ENCODE measurements at places on chromosomes 6 and 20. TPM values are rescaled to one million over a fixed set of nuclear protein-coding genes. Genes with fewer than 3 reads are reported as not detected.

TAAR9 gene
- total RNA-seq = not detected

DNA sequence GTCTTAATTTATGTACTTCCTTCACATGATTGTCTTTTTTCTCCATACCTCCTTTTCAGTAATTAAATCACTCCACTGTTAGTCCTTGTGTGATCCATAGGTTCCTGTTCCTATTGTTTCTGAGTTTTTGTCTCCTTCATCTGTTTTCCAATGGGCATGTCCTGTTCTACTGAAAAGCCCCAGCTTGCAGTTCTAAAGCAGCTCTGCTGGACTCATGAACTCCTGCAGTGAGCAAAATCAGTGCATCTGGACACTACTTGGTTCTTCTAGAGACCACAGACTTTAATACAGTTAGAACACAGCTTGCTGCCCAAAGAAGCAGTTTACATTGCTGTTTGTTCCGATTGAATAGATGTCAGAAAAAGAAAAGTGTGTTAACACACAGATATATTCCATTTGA is 593.3 kb upstream of the HS3ST5 start:
- DNase-seq = no peak

GPX6 gene
- not detected for total RNA-seq

DNA sequence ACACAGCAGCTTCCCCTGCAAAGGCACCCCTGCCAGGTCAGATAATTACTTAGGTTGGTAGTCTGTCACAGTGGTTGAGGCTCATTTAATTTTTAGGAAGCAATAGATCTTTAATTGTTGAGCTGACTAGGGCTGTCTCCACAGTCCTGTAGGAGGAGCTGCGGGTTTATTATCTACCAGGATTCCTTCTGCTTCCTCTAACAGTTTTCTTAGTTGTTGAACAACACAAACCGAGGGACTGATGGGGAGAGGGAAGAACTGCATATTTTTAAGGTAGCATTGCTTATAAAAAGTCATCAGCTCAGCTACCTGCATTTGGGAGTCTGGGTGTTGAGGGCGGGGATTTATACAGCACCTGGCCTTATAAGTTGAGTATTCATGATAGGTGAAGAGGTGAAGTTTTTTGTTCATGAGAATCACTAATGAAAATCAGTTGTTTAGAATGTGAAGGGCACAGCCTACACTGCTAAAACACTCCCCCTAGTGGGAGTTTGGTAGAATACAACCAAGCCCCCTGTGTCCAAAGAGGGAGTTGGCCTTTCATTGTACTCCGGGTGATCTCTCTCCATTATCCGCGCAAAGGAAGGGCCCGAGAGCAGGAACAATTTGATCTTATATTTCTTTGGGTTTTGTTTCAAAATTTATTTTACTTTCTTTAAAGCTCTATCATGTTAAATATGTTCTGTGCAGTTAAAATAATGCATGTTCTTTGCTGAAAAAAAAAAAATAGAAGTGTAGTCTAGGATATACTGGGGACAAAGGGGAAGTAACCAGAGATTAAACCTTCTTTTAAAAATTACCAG is 69.6 kb downstream of the SSR1 start:
- no peak for DNase-seq

MCCD1 gene
- total RNA-seq = not detected

DNA sequence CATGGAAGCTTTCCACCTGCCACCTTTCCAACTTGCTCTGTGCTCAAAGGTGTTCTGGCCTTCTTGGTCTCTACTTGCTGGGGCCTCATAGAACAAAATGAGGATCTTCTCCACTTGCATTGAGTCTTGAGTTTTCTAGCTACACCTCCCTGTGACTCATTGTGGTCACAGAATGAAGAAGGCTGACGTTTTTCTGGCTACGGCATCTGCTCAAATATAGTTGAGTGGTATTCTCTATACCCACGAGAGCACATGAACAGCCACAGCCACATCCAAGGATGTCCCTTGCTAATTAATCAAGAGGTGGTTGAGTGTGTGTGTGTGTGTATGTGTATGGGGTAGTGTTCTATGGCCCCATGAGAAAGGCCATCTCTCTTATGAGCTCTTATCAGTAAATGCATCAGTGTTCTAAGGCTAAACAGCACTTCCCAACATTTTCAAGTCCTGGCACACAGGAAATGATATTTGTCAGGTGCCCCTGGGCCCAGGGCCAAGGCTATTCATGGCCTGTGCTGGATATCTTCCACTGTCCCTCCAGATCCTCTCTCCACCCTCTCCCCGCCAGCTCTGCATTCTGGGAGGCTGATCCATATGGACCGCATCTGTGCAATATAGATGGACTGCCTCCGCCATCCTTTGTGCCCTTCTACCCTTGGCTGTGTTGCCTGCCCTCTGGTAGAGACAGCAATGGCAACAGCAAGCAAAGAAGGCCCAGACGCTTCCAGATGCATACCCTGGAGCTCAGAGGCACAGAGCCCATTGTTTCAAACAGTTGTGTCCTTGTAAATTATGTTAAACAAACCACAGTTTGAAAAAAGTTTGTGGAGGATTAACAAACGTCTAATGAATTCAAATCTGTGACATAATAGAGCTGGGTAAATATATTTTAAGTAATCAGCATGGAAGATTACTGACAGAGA is 150.2 kb downstream of the LRFN2 start:
- no peak for DNase-seq

DNA sequence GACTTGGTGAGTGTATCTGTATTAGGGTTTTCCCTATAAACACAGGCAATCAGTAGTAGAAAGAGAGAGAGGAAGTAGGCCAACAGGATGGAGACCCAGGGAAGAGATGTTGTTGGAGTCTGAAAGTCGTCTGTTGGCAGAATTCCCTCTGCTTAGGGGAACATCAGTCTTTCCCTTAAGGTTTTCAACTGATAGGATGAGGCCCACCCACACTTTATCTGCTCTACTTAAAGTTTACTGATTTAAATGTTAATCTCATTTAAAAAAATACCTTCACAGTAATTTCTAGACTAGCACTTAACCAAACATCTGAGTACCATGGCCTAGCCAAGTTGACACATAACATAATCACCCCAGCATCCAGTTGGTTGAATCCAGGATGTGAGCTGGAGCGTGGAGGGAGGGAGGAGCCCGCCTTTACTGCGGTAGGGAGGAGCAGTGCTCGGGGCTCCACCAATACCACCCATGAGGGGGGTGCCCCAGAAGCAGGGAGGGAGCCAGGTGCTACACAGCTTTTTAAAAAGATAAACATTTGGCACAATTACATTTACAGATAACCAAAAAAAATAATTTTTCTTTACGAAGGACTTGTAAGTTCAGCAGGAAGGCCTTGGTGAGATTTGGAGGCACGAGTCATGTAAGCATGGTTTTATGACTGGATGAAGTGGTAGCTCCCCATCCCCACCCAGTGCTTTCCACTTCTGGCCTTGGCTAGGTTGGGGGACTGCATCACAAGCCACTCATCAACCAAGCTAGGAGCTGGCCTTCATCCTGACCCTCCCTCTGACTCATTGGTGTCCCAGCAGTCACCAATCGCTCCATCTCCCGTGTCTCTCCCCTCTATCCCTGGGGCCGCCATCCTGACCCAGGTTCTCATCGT is 18.4 kb upstream of the SNX9 start:
- no peak for DNase-seq

SLC4A11 gene
- 1.5 TPM for total RNA-seq

C6orf52 gene
- not detected for total RNA-seq

DNA sequence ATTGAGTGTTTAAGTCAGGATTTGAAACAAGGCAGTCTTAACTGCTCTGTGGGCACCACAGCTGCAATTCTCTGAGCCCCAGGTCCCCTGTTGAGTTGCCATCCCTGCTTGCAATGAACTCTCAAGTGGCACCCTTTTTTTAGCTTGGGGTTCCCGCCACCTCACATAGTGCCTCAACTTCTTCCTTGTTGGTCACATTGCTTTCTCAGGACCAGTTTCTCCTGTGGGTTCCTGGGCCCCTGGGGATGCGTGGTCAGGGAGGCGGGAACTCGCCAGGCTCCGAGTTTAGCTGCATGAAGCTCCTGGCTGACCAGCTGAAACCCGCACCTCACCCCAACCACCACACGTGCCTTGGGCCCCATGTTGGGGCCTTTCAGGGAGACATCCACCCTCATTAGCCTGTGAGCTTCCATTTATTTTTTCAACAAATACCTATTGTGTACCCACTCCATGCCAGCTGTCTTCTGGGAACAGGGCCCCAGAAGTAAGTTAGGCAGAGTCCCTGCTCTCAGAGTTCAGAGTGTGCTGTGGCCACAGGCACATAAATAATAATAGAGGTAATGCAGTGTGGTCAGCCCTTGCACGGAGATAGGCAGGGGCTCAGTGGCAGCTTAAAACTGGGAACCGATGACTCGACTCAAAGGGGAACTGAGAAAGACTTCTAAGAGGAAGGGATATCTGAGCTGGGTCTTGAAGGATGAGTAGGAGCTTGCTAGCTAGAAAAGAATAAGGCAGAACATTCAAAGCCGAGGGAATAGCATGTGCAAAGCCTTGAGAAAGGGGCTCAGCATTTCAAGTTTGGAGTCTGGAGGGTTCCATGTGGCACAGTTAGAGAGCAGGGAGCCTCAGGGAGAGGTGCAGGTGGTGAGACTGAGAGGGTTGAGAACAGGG is 33.9 kb upstream of the FAM83D start:
- DNase-seq = no peak

UBD gene
- not detected for total RNA-seq

All from naive thymus-derived CD4-positive, alpha-beta T cell (primary cell).